ENCODE measurements at places on chromosomes 6 and 20.
A peak's percentile ranks its signal among the peaks of the same experiment; 100 is the strongest.

- DNase-seq, result no peak
Measured at GRCh38 chr6:12608016-12608860, 108.3 kb upstream of the PHACTR1 start.

DNA sequence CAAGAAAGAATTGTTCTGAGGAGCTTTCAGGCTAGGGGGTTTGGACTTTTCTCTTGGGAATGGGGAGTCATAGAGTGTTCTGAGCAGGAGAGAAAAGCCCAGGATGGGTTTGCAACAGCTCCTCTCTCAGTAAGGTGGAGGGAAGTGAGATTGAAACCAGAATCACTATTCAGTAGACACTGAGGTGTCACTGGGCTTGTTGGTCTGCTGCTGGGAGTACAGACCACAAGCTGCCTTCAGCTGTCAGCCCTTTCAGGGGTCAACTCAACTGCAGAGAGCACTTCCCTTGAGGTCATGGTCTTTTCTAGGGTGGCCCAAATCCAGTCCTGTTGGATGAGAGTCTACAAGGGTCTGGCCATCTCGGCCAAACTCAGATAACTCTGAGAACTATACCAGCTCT lies 12.9 kb upstream of the FOXA2 start:
- no peak for DNase-seq

DNA sequence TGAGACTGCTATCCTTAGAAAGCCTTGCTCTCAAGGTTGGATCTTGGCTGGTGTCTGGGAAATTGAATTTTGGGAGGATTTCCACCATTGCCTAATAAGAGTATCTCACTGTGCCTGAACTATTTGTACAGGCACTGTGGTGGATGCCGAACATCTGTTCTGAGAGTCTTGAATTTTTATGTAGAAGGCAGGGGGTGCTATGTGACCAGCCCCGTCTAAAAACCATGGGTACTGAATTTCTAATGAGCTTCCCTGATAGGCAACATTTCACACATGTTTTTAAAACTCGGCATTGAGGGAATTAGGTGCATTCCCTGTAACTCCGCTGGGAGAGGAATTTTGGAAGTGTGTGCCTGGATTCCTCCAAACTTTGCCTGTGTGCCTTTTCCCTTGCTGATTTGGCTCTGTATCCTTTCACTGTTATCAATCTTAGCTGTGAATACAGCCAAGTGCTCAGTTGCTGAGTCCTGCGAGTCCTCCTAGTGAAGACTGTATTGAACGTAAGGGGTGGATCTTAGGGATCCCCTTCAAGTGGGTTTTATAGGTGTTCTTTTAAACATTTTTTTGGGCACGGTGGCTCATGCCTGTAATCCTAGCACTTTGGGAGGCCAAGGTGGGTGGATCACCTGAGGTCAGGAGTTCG lies 27.6 kb upstream of the SCAF8 start:
- no peak for DNase-seq

- no peak for DNase-seq
Measured at GRCh38 chr6:161235776-161236633, 37.9 kb downstream of the AGPAT4 start.

DNA sequence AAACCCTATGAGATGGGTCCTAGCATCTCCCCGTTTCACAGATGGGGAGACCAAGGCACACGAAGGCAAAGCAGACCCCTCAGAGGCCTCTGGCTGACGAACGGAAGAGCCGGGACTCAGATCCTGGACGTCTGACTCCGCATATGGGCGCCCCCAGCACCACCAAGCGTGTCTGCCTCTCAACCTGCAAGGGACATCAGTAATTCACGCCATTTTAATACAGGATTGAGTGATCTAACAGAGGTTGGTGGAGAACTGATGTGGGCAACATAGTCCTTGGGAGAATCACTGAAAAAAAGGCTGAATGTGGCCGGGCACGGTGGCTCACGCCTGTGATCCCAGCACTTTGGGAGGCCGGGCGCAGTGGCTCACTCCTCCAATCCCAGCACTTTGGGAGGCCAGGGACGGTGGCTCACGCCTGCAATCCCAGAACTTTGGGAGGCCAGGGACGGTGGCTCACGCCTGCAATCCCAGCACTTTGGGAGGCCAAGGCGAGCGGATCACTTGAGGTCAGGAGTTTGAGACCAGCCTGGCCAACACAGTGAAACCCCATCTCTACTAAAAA lies 206.6 kb downstream of the DLL1 start:
- DNase-seq, result no peak

- no peak for DNase-seq
Measured at GRCh38 chr20:61599541-61599992, 347.5 kb downstream of the CDH4 start.

DNA sequence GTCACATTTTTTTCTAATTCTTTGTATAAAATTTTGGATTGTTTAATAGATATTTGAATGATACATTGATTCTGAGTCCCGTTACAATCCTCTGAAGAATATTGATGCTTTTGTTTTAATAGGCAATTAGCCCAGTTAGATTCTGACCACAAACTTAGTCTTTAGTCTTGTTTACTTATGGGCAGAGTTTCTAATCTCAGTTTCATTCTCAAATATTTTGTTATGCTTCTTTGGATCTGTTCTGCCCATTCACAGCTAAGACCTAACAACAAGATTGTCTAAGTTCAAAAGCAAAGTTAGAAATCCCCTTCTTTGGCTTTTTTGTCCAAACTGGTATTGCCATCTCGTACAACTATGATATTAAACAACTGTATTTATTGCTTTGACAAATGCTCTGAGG lies 58.0 kb downstream of the TBXT start:
- no peak for DNase-seq

DNA sequence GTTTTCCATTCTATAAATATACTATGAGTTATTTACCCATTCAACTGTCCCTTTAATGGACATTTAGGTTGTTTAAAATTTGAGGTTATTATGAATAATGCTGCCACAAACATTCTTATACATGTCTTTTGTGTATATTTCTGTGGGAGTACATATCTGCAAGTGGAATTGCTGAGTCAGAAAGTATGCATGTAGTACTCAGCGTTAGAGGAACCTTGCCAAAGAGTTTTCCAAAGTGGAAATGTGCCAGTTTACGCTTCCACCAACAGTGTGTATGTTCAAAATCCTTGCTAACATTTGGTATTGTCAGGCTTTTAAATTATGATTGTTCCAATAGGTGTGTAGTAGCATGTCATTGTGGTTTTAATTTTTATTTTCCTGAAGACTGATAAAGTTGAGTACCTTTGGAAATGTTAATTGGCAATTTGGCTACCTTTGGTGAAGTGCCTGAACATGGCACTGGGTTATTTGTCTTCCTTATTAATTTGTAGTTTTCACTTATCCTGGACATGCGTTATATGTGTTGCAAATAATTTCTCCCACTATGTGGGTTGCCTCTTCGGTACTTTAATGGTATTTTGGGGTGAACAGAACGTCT lies 341.2 kb downstream of the CD83 start:
- DNase-seq, result peak; percentile 33

- peak; percentile 58 for DNase-seq
Measured at GRCh38 chr6:155483858-155484257, 28.2 kb upstream of the NOX3 start.

DNA sequence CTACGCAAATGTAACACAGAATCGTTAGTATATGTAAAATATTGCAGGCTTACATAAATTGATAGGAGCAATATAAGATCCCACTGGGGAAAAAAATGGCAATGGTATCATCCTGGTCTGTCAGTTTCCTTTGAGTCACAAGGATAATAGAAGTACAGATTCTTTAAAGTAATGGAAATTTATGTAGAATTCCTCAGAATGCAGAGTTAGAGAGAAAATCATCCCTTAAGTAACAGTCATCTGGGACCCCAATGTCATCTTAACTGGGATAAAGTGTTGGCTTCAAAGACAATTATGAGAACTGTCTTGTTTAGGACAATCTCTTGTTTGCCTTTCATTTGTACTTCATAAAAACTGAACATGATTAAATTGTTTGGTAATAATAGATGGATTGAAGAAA lies 34.5 kb upstream of the PDE7B start:
- DNase-seq, result no peak

DNA sequence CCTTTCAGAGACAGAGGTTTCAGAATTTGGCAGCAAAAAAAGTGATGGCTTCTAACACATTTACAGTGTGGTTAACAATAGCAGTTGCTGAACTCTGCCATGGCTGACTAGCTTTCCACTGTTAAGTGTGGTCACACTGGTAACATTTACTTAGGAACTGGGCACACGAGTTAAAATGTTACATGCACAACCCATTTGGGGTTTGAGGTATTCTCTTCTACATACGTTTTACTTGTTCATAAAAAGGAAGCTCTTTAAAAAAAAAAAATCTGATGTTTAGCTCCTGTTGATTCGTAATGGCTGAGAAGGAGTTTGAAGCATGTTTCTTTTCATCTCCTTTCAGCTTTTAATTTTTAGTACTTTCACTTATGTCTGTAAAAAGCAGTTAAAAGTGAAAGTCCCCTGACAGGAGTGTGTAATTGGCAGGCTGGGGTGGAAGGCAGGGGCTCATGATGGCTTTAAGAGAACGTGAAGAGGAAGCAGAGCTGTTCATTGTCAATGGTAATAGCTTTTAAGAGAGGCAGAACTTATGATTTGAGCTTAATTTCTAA lies 245.9 kb downstream of the FARS2 start:
- no peak for DNase-seq

DNA sequence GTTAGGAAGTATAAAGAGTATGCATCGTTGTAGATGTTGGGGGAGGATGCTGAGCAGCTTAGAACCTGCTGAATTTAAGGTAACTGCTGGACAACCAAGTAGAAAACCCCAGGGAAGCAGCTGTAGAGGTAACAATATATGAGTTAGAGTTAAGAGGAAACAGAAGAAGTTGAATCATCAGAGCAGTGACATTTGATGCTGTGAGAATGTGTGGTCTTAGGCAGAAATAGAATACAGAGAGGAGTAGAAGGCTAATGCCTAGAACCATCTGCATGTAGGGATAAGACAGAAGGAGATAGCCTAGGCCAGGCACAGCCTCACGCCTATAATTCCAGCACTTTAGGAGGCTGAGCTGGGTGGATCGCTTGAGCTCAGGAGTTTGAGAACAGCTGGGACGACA lies 22.6 kb upstream of the DYNLRB1 start:
- no peak for DNase-seq

DNA sequence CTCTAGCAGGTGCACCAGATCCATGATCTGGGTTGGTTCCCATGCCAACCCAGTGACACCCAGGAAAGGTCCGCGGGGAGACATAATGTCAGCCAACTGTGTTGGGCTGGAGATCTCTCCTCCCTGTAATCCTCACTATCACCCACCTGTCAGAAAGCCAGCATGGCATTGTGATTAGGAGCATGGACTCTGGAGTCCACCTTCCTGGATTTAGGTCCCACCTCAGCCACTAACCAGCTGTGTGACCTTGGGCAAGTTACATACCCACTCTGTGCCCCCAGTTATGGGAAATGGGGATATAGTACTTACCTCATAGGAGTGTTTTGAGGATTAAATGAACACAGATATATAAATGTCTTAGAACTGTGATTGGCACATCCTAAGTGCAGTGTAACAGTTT lies 97.9 kb downstream of the ZDHHC14 start:
- no peak for DNase-seq

DNA sequence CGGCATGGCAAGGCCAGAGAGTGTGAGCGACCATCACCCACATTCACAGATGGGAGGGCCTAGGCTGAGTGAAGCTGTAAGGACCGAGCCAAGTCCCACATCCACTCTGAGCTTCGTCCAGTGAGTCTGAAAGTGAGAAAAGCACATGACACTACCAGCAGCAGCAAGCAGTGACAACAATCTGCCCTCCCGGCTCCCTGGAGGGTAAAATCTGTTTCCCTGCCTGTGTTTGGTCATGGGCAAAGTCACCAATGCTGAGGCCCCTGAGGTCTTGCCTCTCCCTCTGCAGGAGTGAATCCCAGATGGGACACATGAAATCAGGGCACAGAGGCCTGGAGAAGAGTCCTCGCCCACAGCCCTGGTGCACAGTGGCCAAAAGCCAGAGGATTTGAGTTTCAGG lies 6.4 kb upstream of the CST7 start:
- no peak for DNase-seq

GRCh38 chr6:117194978-117195377 lies 70.4 kb upstream of the VGLL2 start:
- no peak for DNase-seq

- DNase-seq, result peak; percentile 2
Measured at GRCh38 chr20:24100370-24101011, 111.9 kb upstream of the GGTLC1 start.

DNA sequence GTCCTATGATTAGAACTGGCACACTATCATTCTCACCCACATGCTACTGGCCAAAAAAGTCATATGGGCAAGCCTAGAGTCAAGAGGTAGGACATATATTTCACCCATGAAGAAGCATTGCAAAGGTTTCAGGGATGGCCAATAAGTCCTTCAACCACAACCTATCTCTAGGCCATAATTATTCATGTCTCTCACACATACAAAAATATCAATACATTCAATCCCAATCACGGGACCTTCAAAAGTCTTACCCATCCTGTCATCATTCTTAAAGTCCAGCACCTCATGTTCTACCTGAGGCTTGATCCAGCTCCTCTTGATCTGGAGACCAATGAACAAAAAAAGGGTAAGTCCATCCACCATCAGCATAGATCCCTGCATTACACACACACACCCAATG lies 12.6 kb upstream of the BTN1A1 start:
- no peak for DNase-seq

DNA sequence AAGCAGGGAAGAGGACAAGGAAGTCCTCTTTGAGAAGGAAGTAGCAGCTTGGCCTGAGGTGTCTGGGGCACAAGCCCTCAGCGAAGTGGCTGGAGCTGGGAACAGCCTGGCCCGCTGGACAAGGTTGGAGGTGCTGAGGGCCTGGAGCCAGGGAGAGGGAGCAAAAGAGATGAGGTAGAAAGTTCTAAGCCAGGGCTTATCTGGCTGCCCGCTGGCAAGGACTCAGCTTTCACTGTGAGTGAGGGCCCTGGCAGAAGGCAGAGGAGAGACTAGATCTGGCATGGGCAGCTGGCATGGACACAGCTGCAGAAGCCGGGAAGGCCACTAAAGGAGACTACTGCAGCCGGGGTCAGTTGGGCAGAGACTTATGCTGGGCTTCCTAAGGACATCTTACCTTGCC lies 21.8 kb upstream of the PCMTD2 start:
- DNase-seq, result no peak

DNA sequence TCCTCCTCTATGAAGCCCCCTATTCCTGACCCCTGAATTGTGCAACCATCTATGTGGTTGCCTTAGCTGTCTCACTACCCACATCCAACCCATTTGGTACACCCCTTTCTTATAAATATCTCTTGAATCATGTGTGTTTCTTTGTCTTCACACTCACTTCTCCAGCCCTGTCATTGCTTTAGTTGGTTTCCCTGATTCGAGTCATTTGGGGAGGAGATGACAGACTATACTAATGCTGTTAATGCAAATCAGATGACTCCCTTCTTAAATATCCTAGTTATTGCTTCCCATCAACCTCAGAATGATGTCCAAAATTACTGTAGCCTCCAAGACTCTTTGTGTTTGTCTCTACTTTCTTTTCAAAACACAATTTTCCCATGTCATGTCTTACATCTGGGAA lies 23.0 kb downstream of the SLC35D3 start:
- DNase-seq, result no peak

Data from GM04504 (cell line).